ENCODE measurements at places on chromosomes 1 and 21.

DNA sequence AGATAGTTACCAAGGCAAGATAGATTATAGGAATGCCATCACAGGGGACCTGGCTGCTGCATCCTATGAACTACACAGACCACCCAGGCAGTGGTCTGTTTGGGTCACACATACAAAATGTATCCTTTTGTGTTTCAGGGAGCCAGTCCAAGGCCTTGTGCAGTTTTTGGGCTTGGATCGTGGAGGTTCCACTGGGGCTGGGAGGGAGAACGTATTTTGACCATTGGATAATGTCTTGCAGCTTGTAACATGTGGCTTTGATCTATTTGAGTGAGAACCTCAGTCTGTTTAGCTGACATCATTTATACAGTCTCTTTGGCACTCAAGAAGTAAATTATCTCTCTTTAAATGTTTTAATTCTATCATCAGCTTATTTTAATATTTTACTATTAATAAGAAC lies 147.3 kb downstream of the DUSP10 start:
- DNase-seq = no peak

GRCh38 chr1:151455966-151456365 lies 3.3 kb downstream of the POGZ start:
- DNase-seq = no peak

DNA sequence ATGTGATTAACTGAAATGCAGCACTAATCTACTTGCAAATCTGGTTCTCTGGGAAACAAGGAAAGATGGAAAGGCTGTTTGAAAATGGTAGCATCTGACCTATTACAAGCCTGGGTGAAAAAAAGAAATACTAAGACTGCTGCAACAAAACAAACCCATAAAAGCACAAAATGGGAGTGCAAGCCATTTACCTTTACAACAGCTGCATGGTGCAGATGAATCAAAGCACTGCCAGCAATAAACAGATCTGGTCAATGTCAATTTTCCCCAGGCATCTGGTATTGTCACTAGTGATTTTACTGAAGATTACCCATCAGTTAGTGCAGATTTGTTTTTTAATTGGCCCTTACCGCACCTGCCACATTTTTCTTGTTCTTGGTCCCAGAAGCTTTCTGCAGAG lies 1341.7 kb downstream of the PLA2G4A start:
- DNase-seq = peak; percentile 91

GRCh38 chr1:44327679-44328491 lies 27.2 kb downstream of the ERI3 start:
- peak; percentile 12 for DNase-seq

- DNase-seq = peak; percentile 14
Observed at GRCh38 chr21:20443558-20444155, 554.6 kb upstream of the NCAM2 start.

DNA sequence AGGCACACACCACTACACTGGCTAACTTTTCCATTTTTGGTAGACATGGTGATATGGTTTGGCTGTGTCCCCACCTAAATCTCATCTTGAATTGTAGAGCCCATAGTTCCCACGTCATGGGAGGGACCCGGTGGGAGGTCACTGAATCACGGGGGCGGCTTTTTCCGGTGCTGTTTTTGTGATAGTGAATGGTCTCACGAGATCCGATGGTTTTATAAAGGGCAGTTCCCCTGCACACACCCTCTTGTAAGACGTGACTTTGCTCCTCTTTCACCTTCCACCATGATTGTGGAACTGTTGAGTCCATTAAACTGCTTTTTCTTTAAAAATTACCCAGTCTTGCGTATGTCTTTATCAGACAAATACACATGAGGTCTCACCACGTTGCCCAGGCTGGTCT lies 1.3 kb upstream of the FTCD start:
- no peak for DNase-seq

DNA sequence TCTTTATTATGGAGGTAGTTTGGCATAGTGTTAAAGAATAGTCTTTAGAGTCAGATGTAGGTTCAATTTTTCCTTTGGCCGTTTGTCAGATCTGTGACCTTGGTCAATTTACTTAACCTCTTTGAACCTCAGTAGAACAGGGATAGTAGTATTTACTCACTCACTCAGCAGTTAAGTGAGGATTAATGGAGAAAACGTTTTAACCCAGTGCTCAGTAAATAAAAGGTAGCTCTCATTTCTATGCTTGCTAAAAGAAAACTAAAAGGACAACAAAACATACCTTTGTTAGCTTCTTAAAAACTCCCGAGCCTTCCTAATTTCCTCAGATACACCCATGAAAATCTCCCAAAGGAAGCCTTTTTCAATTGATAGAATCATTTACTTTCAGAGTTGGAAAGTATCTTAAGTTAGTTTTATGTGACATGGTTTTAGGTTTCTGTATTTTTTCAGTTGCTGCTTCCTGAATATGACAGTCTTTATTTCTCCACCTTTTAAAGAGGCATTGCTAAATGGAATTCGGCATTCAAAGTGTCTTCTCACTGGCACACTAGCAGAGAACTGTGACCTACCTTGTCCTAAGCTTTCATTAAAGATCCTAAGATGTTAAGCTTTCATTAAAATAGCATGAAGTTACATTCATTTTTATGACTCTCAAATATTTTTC lies 7.8 kb downstream of the ABCD3 start:
- no peak for DNase-seq

- peak; percentile 85 for DNase-seq
Observed at GRCh38 chr1:228459091-228459993, 27.8 kb upstream of the RNF187 start.

- DNase-seq = no peak
Observed at GRCh38 chr1:43818691-43819090, 111.4 kb downstream of the ST3GAL3 start.

DNA sequence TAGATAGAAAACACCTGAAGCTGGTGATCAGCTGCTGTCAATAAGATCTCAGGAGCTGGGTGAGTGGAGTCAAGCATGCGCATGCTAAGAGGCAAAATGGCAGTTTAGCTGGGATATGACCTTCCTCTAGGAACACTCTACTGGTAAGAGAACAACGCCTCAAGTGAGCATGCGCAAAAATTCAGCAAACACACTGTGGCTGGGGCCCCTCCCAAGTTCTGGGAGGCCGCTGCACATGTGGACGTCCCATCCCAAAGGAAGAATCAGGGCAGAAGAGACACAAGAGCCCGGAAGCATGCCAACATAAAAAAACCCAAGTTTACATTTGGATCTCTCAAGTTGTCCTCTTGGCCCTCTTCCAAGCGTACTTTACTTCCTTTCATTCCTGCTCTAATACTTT lies 126.3 kb upstream of the F3 start:
- no peak for DNase-seq

GRCh38 chr1:166691476-166691875 lies 147.8 kb upstream of the POGK start:
- no peak for DNase-seq

- DNase-seq = no peak
Observed at GRCh38 chr1:75099581-75099980, 34.6 kb upstream of the LHX8 start.

GRCh38 chr1:204398197-204399125 lies 13.2 kb downstream of the PPP1R15B start:
- peak; percentile 92 for DNase-seq

- peak; percentile 99 for DNase-seq
Observed at GRCh38 chr21:24939291-24939690, 668.0 kb downstream of the MRPL39 start.

DNA sequence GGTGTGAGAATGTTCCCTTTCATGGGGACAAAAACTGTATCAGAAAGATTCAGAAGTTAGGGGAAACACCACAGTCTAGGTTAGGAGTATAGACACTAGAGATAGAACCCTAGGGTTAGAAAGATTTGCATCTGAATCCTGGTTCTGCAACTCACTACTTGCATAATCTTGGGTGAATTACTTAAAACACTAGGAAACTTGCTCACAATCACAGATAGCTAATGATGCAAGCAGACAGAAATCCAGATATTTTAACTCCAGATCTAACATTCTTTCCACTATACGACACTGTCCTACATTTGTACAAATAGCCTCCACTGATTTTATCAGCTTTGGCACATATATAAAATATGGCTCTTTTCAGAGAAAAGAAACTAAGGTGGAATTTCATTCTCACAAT lies 30.8 kb upstream of the GLIS1 start:
- DNase-seq = no peak

GRCh38 chr1:96559707-96560596 lies 161.6 kb upstream of the PTBP2 start:
- DNase-seq = no peak

- no peak for DNase-seq
Observed at GRCh38 chr1:35642471-35642955, 1.2 kb upstream of the PSMB2 start.

GRCh38 chr1:164682570-164682969 lies 123.6 kb downstream of the PBX1 start:
- DNase-seq = no peak

DNA sequence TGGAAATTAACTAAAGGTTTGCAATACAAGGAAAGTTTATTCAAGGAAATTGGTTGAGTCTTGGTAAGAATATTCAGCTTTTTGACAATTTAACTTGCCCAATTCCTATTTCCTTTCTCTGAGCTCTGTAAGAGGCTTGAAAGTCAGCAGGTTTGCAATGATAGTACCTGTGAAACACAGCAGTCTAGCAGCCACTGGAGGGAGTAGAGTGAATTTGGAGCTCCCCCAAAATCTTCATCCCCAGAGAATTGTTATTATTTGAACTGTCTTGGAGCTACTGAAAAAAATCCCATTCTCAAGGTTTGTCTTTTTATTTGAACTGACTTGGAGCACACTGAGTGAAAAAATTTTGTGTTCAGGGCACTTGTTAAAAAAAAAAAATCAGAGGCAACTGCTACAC lies 654.2 kb upstream of the PKN2 start:
- no peak for DNase-seq

DNA sequence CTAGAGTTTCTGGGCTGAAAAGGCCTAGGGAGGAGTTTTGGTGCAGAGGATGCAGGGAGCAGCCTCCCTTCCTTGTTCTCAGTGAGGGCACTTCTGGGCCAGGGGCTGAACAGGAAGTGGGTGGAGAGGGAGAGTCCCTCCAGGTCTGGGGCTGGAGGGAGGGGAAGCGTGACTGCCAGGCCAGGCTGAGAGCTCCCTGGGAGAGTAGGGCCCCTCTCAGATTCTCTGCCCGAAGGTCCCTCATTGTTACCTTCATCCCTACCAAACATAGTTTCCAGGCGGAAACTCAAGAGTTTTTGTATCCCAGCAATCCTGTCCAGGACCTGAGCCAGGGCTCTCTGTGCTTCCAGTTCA lies 36.8 kb downstream of the CITED4 start:
- DNase-seq = no peak

DNA sequence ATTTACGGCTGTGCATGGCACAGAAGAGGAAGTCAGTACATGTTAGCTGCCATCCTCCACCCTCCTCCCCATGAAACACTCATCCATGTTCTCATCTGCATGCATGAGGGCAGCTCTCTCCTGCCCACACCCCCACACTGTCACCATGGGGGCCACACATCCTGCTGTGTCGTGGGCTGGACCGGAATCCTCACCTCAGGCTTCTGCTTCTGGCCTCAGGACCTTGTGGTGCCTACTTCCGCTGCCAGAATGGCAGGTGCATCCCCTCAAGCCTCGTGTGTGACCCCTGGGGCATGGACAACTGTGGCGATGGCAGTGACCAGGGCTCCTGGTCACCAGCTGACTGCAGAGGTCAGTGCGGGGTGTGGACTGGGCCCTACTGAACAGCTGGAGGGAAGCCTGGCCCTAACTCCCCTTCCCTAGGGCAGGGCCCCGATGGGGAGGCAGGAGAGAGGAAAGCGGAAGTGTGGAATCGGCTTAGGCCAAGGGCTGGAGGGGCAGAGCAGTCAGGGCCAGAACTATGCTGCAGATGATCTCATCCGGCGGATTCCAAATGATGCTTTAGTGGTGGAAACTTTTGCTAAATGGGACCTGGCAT lies 3.8 kb downstream of the LDLRAD2 start:
- no peak for DNase-seq

GRCh38 chr1:116471241-116471640 lies 98.2 kb downstream of the ATP1A1 start:
- DNase-seq = no peak

DNA sequence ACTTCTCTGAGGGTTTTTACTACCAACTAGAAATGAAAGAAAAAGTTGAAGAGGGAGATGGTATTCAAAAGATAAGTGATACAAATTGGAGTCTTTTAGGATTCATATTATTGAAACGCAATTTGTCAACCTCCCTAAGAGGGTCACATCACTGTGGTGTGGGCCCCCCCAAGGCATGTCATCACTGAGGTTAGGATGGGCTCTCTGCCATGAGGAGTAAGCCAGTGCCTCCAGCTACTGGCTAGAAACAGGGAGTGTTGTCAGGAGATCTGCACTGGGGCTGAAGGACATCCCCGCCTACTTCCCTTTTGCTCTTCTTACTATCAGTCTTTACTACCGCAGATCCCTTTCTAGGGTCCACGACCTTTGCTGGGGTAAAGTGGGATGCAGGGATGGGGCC lies 25.9 kb downstream of the ITSN1 start:
- DNase-seq = no peak

GRCh38 chr1:73576083-73576482 lies 621.9 kb downstream of the LRRIQ3 start:
- DNase-seq = no peak

DNA sequence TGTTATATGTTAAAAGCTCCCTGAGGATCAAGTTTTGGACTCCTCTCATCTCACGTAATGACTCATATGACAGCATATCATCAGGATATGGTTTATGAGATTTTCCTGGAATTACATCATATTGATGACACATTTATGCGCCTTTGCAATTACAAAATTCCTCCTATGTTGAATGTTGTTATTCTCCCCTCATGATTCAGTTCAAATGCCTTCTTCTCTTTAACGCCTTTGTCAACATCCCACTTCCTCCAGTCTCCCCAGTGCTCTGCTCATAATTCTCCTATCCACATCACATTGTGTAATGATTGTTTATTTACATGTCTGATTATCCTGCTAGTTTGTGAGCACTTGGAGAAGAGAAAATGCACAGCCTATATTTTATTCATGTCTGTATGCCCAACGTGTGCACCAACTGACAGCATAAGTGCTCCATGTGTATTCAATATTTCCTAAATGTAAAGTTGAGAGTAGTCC lies 80.9 kb upstream of the BACH1 start:
- no peak for DNase-seq

- peak; percentile 93 for DNase-seq
Observed at GRCh38 chr1:155591770-155592169, 18.2 kb upstream of the MSTO1 start.

GRCh38 chr1:25706146-25707089 lies 89.8 kb downstream of the MAN1C1 start:
- no peak for DNase-seq

GRCh38 chr1:93123201-93123783 lies 44.2 kb downstream of the MTF2 start:
- DNase-seq = no peak

GRCh38 chr1:46527474-46528296 lies 23.8 kb downstream of the KNCN start:
- peak; percentile 74 for DNase-seq

- no peak for DNase-seq
Observed at GRCh38 chr1:16983649-16984048, 3.2 kb upstream of the MFAP2 start.

Measured in NCI-H1694 treated with DMSO at 0.1 percent for 48 hours (cell line).